Aorta (tissue), 5 donors: ENCODE measurements at places on chromosomes 7 and 10. TPM values are rescaled to one million over a fixed set of nuclear protein-coding genes. Genes with fewer than 3 reads are reported as not detected.
A peak's percentile ranks its signal among the peaks of the same experiment; 100 is the strongest.

DNA sequence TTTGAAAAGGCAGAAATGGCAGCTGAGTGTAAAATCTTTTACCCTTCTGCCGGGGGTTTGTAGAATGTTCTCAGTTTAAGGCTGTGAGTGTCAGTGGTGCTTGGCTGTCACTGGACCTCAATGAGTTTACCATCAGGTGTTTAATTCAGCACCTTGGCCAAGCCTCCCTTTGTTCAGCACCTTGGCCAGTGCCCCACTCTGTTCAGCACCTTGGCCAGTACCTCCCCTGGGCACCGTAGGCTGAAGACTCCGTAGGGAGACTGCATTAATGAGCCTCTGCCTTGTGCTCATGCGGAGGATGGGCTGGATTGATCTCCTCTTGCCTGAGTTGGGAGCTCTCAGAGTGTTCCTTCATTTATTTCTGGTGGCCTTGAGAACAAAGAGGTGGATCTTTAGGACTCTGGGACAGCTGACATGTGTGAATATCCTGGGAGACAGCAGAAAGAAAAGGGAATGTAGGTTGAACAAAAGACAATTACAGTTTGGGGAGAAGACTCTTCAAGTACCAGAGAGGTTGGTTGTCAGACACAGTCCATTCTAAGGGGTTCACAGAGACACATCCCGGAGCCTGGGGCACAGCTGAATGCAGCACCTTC, 1.6 kb downstream of the FAM24A start:
- no peak for DNase-seq

- no peak for DNase-seq
Observed at GRCh38 chr10:3040069-3040468, 27.3 kb upstream of the PFKP start.

GRCh38 chr10:130751851-130752250, 559.7 kb downstream of the TCERG1L start:
- DNase-seq: no peak

- no peak for DNase-seq
Observed at GRCh38 chr10:34305189-34305588, 509.9 kb downstream of the PARD3 start.

DNA sequence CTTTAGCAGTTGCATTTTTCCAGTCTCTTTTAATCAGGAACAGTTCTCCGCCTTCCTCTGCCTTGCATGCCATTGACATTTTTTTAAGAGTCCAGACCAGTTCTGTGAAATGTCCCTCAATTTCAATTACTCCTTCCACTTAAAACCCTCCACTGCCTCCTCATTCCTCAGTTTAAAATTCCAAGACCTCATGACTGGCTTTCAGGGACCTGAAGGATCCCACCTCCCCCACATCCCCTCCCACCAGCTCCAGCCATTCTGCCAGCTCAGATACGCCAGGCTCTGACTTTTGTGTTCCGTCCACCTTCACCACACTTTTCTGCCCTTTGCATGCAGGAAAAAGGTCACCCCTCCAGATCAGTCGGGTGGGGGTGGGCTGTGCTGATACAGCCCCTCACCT, 8.7 kb downstream of the TNRC18 start:
- DNase-seq: no peak

DNA sequence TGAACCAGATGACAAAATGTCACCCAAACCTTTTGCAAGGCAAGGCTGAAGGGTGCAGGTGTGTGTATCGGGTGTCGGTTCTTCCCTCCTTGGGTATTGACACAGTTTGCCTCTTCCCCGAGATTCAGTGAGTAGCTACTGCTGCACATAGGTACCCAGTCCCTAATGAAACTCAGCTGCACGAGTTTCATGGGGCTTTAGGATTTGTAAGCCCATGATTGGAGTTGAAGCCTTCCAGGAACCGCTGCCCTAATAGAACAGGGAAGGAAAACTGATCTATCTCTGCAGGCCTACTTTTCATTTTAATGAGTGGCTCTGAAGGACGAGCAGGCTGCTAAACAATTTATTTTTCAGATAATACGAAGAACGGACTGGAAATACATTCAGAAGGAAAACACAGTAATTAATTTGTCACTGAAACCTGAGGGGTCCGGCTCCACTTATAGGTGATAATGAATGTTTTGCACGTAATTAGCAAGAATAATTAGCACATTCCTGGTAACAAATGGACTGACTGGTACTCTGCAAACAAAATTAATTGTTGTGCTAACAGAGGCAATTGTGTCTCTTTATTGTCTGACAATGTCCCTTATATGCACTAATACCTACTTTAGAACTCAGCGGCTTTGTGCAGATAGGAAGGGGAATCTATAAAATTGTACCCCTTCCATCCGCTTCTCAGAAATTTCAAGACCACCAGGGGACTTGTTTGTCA, 49.6 kb upstream of the FZD8 start:
- no peak for DNase-seq

DNA sequence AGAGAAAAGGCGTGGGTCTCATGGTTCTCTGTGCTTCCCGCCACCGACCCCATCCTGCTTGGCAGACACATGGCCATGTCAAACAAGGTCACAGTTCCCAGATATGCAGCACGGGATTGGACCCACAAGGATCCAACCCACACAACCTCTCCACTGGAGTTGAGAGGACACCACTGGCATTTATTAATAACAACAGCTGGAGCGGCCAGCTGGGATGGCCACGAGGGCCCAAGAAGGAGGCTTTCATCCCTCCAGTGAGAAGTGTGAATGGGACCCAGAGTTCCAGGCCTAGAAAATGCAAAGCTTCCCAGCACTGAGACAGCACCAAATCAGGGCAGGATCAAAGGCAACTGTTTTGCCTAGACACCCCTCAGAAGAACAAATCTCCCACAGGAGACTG, 31.5 kb downstream of the FGFR2 start:
- DNase-seq: no peak

DNA sequence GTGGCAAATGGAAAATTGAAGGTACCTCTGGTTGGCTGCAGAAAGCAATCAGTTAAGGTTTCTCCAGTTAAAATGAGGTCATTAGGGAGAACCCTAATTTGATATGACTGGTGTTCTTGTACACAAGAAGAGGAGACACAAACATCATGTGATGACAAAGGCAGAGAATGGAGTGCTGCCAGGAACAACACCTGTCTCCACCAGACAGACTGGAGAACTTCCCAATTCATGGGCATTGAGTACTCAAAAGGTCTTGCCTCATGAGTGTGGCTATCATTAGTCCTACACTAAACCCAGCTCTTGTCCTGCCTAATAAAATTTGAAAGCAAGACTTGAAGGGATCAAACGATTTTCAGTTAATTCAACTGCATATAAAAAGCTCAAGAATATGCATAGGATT, 152.6 kb downstream of the PTPN20 start:
- no peak for DNase-seq

DNA sequence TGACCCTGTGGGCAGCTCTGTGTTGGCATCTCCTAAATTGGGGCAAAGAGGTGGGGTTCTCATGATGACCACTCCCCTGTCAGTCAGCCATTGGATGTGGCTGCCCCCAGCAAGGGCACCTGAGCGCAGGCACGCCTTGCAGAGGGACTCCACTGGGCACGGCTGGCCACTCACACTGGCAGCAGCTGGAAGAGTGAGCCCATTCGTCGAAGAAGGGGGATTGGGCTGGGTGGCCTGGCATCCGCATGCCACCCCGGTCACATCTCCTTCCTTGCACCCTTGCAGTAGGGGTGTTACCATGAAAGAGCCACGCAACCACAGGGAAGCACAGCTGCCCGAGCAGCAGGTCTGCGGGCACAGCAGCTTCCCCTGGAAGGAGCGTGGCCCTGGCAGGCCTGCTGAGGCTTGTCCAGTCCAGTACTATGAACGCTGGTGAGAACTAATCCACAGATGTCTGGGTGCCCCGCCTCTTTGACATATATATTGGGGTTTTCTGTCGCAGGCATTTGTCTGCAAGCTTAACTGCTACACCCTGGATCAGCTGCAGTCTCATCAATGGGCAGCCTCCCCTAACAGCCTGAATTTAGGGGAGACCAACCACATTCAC, 25.7 kb upstream of the GRB10 start:
- DNase-seq: peak; percentile 61

Gene ARMH3
- polyA plus RNA-seq: 13.6 TPM

Gene ETV1
- 9.7 TPM for polyA plus RNA-seq

Gene LRRC17
- 69.6 TPM for polyA plus RNA-seq

Gene MACROH2A2
- 2.1 TPM for polyA plus RNA-seq

Gene ZNF736
- 5.1 TPM for polyA plus RNA-seq

Gene NEBL
- 0.18 TPM for polyA plus RNA-seq
